Endothelial cell of umbilical vein (primary cell): ENCODE measurements at places on chromosomes 3 and 15. TPM values are rescaled to one million over a fixed set of nuclear protein-coding genes. Genes with fewer than 3 reads are reported as not detected.
A peak's percentile ranks its signal among the peaks of the same experiment; 100 is the strongest.

DNA sequence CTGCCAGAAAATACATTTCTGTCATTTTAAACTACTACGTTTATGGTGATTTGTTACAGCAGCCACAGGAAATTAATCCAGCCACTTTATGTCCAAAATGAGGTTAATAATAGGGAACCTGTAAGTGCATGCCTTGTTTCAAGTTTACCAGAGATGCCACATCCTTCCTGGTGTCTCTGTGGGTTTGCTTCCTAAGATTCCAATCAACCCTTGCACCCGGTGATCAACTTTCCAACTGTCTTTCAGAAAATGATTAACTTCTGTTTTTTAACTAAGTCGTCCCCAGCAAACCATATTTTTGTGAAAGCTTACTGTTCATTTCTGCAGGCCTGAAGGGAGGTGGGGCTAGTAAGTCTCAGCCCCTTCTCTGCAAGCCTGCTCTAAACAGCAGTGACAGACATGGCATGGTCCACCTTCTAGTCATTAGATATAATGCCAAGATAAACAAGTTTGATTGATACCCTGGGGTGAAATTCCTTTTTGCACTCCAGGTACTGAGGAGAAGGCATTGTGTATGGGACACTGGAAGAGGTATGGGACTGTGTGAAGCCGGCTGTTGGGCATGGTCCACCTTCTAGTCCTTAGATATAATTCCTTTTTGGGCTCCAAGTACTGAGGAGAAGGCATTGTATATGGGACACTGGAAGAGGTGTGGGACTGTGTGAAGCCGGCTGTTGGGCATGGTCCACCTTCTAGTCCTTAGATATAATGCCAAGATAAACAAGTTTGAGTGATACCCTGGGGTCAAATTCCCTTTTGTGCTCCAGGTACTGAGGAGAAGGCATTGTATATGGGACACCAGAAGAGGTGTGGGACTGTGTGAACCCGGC, 11.1 kb upstream of the TMC3 start:
- no peaks in the 10 kb centered on the region for H3K36me3 ChIP-seq
- H3K4me3 ChIP-seq = no peak overlapping the region
- H3K4me1 ChIP-seq = no peaks in the 10 kb centered on the region
- H3K27me3 ChIP-seq = no peaks in the 10 kb centered on the region
- DNase-seq = no peak

DNA sequence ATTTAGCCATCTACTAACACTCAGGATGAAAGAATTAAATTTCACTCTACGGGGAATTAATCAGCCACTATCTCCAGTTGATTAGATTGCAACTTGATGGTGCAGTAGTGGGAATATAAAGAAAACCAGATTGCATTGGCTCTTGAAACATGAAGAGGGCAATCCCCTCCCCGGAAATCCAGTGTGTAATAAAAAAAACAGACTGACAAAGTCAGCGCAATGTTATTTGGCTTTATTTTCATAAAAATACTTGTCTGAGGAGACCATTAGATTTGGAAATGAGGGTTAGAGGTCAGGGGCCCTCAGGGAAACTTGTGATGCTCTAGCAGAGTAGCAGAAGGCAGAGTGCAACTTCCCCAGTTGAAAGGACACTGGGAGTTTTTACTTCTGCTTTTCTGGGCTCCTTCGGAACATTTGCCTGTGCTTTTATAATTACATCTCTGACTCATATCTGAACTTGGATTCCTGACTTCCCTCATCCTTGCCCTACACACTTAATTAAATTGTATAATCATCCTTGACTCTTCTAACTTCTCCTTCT, 326.8 kb downstream of the TUSC7 start:
- peaks cover 18% of the 10 kb centered on the region for H3K4me1 ChIP-seq
- H3K4me3 ChIP-seq = no peak overlapping the region
- H3K27ac ChIP-seq = peak overlapping the region; percentile 63
- H3K36me3 ChIP-seq = no peaks in the 10 kb centered on the region
- peak; percentile 53 for DNase-seq
- no peaks in the 10 kb centered on the region for H3K27me3 ChIP-seq

GRCh38 chr15:74870436-74871215, 2.5 kb downstream of the SCAMP2 start:
- no peaks in the 10 kb centered on the region for H3K36me3 ChIP-seq
- no peaks in the 10 kb centered on the region for H3K27me3 ChIP-seq
- peak; percentile 6 for DNase-seq

DNA sequence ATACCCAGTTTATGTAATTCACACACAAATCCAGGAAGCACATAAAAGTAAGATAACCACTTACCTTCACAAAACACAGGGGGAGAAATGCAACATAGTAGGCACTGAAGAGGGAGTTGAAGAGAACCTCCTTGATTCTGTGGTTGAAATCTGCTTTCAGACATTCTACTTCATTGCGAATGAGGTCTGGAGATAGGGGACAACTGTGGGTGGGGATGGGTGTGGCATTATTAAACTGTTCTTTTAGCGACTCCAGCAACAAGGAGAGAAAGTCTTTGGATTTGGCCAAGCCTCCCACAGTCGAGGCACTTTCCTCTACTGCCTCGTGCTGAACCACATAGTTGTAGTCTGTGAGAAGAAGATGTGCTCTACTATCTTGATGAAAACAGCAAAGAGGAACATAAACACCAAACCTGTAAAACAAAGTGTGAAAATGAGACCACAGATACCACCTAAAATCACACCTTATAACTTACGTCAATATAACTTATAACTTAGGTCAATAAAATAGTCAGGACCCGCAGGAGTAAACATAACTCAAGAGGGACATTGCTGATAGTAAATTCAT, 25.6 kb downstream of the TMEM39A start:
- DNase-seq = no peak
- H3K36me3 ChIP-seq = peaks cover 32% of the 10 kb centered on the region
- no peaks in the 10 kb centered on the region for H3K27me3 ChIP-seq
- no peak overlapping the region for H3K27ac ChIP-seq

DNA sequence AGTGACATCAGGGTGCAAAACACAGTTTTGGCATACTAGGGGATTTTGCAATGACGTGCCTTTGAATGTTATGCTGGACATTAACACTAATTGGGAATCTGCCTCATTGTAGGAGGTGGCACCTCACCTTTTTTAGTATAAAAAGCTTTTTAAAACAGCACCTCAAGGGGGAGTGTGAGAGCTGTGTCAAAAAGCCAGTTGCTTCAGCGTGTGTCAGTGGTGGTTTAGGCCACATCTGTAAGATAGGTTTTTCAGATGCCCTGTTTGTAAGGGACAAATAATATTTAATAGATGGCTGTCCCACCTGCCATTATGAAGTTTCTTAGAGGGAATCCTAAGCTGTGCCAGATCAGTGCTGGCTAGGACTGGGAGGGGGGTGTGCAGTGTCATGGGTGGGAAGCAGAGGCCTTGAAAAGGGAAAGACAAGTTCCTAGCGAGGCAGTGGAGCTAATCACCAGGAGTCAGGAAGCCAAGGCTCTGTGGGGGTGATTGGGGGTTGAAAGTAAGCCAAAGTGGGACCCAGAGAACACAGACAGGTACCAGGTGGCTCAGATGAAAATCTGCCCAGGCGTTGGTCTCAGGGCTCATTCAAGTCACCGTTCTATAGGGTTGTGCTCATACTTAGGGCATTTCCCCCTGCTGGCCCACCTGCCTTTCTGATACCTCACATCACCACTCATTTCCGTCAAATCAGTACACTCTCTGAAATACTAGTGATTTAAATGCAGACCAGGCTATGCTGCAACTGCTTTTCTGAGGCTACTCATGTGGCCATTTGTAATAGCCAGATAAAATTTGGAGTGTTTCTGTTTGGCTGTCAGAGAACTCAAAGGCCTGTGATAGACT, 120.5 kb downstream of the BBX start:
- H3K36me3 ChIP-seq = no peaks in the 10 kb centered on the region
- H3K4me1 ChIP-seq = peaks cover 8% of the 10 kb centered on the region
- no peak overlapping the region for H3K4me3 ChIP-seq

- peaks cover 6% of the 10 kb centered on the region for H3K27me3 ChIP-seq
- no peak overlapping the region for H3K4me3 ChIP-seq
- H3K36me3 ChIP-seq = no peaks in the 10 kb centered on the region
These were observed 329.8 kb upstream of the PROK2 start for GRCh38 chr3:72114773-72115172.

DNA sequence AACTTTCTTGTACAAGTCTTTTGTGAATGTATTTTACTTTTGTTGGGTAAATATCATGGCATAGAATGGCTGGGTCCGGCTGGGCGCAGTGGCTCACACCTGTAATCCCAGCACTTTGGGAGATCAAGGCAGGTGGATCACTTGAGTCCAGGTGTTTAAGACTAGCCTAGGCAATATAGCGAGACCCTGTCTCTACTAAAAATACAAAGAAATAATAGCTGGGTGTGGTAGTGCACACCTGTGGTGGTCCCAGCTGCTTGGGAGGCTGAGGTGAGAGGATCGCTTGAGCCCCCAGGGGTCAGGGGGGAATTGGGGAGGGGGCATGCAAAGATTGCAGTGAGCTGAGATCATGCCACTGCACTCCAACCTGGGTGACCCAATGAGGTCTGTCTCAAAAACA, 52.9 kb downstream of the ANP32A start:
- no peak overlapping the region for H3K27ac ChIP-seq
- H3K36me3 ChIP-seq = no peaks in the 10 kb centered on the region
- no peaks in the 10 kb centered on the region for H3K27me3 ChIP-seq
- H3K4me1 ChIP-seq = peaks cover 34% of the 10 kb centered on the region
- no peak for DNase-seq

DNA sequence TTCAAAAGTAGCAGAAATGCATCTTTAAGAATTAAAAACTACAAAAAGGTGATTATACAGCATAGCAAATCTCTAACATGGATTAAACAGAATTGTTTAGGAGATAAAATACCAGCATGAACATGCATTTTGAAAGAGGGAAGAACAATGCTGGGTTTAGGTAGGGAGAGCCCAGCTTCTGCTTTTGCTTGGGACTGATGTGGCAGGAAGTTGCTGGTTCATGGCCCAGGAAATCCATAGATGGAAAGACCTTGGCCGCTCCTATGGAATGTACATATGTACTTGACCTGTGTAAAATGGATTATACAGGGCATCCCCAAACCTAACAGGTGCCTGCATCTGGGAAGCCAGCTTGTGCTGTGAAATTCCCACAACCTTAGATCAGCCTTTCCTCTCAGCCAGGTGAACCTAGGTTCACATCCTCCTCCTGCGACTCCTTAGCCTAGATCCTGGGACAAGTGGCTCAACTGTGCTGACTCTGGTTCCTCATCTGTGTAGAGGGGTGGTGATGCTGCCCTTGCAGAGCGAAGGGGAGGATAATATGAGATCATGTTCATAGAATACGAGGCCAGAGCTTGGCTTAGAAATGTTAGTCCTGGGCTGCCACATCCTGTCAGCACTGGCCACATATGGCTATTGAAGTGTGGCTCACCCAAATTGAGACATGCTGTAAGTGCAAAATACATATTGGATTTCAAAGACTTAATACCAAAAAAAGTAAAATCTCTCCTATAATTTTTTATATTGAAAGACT, 47.0 kb upstream of the PLXNA1 start:
- peaks cover 15% of the 10 kb centered on the region for H3K4me1 ChIP-seq
- no peak for DNase-seq
- peaks cover 7% of the 10 kb centered on the region for H3K27me3 ChIP-seq
- no peak overlapping the region for H3K27ac ChIP-seq
- no peaks in the 10 kb centered on the region for H3K36me3 ChIP-seq

DNA sequence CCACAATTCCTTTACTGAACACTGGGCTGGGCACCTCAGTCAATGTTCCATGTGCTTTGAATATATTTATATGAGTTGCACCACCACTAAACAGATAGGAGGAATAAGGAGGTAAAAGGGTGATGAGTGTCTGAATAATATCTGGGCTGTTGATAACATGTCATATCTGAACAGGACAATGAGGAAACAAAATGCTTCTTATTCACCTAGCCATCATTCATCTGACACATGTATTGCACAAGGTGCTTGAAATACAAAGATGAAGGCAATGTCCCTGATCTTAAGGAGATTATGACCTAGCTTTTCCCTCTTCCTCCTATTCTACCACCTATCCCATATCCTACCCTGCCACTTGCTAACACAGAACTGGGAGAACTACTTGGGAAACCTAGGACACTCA, 8.0 kb upstream of the CERS3 start:
- H3K36me3 ChIP-seq = no peaks in the 10 kb centered on the region
- H3K27ac ChIP-seq = no peak overlapping the region
- no peaks in the 10 kb centered on the region for H3K4me1 ChIP-seq

DNA sequence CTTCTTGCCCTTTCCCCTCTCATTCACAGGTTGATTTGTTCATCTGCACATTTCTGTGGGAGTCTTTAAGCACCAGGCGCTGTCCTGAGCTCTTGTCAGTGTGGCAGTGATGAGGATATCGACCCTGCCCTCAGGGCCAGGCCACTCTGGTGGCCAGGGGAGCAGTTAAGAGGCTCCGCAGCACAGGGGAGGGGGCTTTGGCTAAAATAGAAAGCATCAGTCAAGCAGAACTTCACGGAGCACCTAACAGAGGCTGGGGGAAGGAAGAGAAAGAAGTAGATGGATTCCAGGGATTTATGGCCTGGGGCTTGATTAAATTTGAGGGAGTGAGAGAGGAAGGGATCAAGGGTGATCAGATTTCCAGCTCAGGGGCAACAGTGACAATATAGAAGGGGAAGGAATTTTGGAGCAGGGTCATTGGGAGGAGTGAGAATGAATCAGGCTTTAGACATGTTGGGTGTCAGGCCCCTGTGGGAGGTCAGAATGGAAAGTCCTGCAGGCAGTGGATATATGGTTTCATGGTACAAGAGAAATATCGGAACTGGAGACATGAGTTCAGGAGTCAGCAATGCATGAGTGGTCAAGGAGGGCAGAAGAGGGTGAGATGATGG, 73.0 kb upstream of the GLCE start:
- peaks cover 29% of the 10 kb centered on the region for H3K4me1 ChIP-seq
- DNase-seq = no peak
- H3K27ac ChIP-seq = no peak overlapping the region
- no peaks in the 10 kb centered on the region for H3K36me3 ChIP-seq

DNA sequence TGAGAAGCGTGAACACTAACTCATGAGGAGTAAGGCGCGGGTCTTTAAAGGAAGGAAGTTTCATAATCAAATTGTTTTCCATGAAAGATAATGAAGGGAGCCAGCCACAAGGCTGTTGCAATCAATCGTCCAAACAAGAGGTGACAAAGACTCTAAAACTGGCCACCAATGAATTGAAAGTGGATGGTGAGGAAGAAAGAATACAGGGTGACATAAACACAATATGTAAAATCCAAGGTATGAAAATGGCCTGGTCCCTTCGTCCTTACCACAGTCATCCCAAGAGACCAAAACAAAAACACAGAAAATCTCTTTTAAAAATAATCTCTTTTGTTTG, 12.0 kb downstream of the CD86 start:
- DNase-seq = no peak
- H3K27ac ChIP-seq = no peak overlapping the region
- no peaks in the 10 kb centered on the region for H3K27me3 ChIP-seq
- no peaks in the 10 kb centered on the region for H3K36me3 ChIP-seq

The JMJD7 gene
- 7.3 and 7.8 TPM in 2 replicates for polyA plus RNA-seq
